Stimulated activated CD4-positive, alpha-beta T cell treated with anti-CD3 and anti-CD28 coated beads, Interleukin-4, amount 100 ng/mL, for 24 hours (primary cell): ENCODE measurements at places on chromosomes 1 and 21.

DNA sequence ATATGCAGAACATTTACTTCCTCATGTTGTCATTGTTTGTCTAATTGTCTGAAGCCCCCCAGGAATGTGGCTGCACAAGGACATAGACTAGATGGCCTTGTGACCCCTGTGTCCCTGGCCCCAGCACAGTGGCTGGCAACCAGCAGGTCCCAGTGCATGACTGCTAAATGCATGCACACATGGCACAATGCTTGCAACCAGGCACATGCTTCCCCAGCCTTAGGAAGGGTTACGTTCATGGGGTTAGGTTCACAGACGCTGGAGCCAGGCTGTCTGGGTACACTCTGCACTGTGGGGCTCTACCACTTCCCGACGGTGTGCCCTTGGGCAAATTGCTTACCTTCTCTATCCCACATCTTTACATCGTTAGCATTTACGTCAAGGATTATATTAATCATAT, 21.2 kb upstream of the CLIC6 start:
- DNase-seq: no peak

DNA sequence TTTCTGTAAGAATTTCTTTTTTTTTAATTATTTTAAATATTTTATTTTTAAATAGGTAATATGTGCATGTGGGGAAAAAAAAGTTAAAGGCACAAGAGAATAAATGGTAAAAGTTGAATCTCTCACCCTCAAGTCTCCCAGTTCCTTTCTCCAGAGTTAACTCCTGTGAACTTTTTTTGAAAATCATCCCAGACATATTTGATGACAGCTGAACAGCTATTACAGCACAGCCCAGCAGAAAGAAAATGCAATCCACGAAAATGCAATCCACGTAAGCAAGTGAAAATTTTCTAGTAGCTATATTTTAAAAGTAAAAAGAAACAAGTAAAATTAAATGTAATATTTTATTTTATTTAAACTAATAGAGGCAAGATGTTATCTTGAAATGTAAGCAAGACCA, 310.0 kb upstream of the RUNX1 start:
- DNase-seq: no peak

DNA sequence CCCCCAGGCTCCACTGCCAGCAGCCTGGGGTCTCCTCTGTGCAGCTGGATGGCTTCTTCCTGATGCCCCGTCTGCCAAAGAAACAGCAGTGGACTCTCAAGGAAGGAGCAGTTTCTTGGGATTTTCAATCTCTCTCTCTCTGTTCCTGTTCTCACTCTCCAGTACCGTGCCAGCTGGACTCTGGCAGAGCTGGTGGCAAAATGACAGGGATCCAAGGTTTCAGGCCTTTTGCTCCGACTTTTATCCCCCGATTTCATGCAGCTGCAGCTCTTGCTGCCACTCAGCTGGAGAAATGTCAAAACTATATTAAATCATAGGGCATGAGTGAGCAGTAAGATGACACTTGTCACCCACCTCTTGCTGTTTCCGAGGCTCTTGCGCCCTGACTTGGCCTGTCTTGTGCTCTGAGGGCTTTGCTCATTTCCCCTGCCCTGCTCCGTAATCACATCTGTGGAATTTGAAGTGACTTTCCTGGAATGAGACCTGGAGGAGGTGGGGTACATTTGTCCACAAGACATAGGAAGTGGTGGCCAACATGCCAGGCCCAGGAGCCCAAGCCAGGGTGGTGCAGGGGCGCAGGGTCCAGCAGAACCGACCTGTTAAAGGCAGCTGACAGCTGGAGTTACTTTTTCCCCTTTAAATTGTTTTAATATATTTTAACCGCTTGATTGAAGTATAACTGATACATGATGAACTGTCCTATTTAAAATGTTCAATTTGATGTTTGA, 576.2 kb downstream of the PTPRU start:
- DNase-seq: no peak

DNA sequence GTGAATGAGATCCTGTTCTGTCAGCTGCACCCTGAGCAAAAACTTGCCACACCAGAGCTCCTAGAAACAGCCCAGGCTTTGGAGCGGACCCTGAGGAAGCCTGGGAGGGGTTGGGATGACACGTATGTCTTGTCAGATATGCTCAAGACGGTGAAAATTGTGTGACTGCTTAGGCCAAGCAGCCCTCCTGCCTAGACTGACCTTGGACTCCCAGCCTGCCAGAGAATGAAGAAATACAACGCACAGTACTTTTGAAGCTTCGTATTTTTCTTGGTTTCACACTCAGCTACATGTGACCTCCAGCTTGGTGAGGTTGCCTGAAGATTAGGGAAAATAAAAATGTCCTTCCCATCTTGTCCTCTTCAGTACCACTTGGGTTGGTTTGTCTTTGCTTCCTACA, 15.1 kb downstream of the METTL13 start:
- DNase-seq: no peak

DNA sequence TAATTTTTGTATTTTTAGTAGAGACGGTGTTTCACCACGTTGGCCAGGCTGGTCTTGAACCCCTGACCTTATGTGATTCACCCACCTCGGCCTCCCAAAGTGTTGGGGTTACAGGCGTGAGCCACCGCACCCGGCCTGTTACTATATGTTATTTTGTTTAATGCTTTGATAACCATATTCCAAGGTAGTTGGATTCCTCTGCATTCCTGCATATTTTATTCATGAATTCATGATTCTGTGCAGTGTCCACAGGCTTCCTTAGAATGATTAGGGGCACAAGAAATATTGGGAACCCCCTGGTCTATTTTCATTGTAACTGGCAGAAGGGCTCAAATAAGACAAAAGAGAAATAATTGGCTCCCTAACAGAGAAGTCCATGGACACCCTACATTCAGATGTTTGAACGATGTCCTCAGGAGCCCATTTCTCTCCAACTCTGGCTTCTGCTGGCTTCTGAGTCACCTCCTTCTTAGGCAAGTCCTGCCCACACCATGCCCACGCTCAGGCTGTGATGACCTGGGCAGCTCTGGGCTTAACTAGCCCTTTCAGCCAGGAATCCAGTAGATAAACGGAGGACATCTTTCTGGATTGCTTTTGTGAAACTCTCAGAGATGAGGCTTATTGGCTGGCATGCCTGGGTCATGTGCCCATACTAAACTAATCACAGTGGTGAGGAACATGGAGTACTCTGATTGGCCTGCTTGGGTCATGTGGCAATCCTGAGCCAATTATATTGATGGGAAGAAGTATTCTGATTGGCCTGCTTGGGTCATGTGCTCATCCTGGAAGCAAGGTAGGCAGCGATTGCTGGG, 32.6 kb downstream of the TNFRSF8 start:
- DNase-seq: no peak

DNA sequence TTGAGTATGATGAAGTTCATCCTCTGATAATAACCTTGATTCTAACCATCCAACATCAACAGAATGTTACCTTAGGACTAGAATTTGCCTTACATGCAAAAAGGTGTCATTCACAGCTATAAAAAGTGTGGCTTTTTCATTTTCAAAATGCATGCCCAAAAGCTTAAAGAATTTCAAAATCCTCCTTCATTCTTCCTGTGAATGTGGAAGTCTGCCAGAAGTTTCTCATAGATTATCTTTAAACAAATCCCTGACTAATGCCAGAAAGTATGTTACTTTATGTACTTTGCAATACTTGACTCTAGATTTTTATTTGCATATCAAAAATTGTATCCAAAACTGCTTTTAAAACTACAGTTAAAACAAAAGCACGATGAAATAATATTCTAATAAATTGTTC, 270.6 kb upstream of the ZRANB2 start:
- DNase-seq: no peak

- no peak for DNase-seq
These were observed 188.2 kb downstream of the OMA1 start for GRCh38 chr1:58358346-58358745.

GRCh38 chr1:6897138-6897537, 111.9 kb downstream of the CAMTA1 start:
- no peak for DNase-seq

GRCh38 chr1:162168261-162168660, 98.8 kb downstream of the NOS1AP start:
- DNase-seq: no peak

- no peak for DNase-seq
These were observed 19.7 kb downstream of the AK4 start for GRCh38 chr1:65167586-65168242.

DNA sequence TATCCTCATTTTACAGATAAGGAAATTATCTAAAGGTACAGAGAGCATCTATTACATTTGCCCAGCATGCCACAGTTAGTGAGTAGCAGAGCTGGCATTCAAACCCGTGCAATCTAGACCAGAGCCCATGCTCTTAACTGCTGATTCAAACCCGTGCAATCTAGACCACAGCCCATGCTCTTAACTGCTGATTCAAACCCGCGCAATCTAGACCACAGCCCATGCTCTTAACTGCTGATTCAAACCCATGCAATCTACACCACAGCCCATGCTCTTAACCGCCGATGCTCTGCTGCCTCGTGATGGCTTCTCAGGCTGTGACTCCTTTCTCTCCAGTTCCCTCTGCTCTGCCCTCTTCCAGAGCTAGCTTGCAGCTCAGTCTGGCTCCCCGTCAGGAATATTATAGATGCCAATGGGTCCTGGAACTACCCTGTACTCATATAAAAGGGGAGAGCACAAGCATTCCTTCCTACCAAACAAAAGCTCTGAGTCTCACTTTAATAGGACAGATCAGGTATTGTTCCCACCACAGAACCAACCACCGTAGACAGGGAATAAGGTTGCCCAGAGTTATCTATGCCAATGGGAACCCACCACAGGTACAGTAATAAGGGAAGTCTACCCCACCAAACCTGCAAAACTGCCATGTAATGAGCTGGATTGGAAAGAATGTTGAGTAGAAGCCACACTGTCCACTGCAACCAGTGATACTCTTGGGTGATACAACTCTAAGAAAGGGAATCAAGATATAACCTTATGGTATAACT, 78.4 kb downstream of the SMYD3 start:
- DNase-seq: peak; percentile 14

DNA sequence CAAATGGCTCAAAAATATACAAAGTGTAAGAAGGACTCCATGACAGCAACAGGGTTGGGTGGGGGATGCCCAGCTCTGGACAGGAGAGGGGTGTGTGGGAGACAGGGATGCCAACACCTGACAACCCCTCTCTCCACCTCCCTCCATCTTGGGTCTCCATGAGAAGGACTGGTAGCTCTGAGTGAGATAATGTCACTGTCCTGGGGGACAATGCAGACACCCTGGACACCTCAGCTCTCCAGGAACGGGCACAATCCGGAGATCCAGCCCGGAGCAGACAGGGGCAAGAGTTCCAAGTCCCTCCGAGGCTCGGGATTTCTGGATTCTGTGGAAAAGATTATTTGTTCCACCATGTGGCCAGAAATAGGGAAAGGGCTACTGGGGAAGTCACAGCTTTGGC, 122.5 kb downstream of the GLIS1 start:
- no peak for DNase-seq

- DNase-seq: no peak
These were observed 159.8 kb downstream of the PEX14 start for GRCh38 chr1:10634428-10635084.

DNA sequence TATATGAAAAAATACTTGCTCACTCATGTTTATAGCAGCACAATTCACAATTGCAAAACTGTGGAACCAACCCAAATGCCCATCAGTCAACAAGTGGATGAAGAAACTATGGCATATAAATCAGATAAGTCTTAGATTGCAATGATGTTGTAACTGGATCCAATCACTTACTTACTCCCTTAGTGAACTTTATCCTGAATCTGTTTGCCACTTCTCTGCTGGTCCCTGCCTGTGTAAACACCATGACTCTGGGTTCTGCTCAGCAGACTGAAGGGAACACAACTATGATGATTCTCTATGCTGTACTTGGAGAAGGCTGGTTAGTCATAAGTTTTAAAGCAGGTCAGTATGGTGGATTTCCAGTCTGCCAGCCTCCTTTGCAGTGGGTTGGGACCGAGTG, 391.2 kb downstream of the RWDD3 start:
- no peak for DNase-seq

DNA sequence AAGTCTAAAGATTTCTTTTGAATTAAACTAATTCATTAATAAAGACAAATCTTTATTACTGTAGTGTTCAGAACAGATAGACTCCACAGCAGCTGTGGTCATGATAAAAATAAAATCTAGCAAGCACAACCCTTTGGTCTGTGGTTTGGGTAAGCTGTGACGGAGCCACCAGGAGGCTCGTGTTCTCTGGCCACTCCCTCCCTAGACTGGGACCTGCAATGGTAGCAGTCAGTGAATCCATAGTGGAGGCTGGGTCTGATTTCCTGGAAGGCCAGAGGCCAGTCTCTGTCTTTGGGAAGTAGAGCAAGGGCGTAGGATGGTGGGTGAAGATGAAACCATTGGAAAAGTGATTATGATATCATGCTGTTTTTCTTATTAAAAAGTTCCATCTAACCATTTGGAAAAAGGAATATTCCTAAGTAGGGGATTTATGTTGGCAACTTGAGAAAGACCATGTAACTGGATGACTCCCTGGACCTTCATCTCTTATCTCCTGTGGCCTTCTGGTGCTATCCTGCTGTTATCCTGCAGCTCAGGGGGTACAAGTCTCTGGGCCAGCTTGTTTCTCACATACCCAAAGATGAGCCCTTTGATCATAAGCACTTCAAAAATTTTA, 39.0 kb downstream of the TENT5C start:
- DNase-seq: no peak

- no peak for DNase-seq
These were observed 1.2 kb downstream of the S100A3 start for GRCh38 chr1:153547560-153548551.

GRCh38 chr1:244325056-244325758, 126.5 kb downstream of the ADSS2 start:
- DNase-seq: no peak

GRCh38 chr1:31923901-31924535, 14.2 kb downstream of the PTP4A2 start:
- DNase-seq: no peak

DNA sequence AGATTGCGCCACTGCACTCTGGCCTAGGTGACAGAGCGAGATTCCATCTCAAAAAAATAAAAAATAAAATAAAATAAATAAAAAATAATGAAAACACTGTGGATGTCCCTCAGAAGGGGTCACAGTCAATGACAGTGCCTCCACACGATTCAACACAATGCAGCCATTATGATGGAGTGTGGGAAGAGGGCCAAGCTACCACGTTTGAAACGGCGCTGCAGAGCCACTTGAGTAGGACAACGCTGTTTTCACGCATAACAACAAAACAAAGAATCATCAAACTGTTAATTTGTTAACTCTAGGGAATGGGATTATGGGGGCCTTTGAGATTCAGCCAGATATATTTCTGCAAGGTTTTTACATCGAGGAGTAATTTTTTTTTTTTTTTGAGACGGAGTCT, 36.5 kb downstream of the NKAIN1 start:
- no peak for DNase-seq

GRCh38 chr21:45050797-45051489, 23.4 kb upstream of the ADARB1 start:
- DNase-seq: no peak
